ENCODE measurements at places on chromosomes 1 and 21.

- DNase-seq: no peak
These were observed 24.7 kb downstream of the CACHD1 start for GRCh38 chr1:64494659-64495058.

DNA sequence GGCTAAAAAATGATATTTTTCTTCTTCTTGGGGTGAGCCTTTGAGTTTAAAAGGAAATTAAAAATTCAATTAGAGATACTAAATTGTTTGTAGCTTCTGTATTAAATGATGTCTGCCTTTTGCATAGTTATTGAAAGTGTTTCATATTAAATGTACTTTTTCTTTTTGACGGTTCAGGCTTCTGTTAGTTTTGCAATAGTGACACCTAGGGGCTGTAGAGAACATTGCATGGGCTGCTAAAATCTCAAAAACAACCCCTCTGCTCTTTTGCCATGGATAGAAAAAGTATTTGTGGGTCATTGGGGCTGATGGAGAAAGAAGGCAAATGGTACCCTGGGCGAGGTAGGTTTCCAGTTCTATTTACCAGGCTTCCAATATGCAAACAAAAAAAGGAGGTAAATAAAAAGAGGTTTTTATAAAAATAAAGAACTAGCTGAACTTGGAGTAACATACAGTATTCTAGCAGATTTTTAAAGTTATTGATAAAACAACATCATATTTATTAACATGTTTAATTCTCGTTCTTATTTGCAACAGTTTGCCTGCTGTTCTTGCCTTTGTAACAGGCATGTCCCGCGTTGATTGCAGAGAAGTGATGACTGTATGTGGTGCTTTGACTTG lies 115.4 kb upstream of the HOOK1 start:
- peak; percentile 79 for DNase-seq

GRCh38 chr21:27693376-27693775 lies 726.5 kb upstream of the ADAMTS5 start:
- no peak for DNase-seq

DNA sequence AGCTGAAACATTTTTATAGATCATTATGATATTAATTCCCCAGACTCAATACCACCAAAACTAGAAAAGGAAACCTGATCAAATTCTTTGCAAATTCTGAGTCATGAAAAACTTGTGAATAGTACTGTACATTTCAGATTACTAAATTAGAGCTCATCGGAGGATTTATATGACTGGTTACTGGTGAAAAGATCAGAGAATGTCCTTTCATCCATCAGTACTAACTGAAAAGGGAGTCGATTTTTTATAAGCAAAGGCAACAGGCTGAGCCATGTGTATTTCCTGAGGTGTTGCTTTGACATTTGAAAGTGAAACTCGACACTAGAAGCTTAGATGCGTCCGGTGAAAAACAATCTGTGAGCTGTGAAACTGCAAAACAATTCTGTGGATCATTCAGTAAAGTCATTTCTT lies 155.7 kb downstream of the TNFSF18 start:
- DNase-seq: no peak
